ENCODE measurements at places on chromosomes 12 and 14.

GRCh38 chr14:93834699-93835371, 46.5 kb upstream of the PRIMA1 start:
- no peak for DNase-seq

- no peak for DNase-seq
These were observed 21.9 kb downstream of the RNFT2 start for GRCh38 chr12:116759783-116760621.

DNA sequence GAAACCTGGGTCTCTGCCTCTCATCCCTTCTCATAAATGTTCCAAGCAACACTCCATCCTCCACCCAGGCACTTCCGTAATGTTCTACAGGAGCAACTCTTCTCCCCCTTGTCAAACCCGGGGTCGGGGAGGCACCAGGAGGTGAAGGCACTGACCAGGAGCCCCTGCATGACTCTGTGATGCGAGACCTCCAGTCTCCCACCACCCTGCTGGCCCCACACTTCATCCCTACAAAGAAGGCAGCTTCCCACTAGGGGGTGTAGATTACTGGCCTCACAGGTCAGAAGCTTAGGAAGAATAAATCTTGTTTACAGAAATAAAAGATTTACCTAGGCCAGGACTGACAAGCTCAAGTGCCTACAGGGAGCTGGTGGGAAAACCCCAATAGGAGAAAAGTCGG, 47.2 kb downstream of the ERH start:
- DNase-seq: no peak

DNA sequence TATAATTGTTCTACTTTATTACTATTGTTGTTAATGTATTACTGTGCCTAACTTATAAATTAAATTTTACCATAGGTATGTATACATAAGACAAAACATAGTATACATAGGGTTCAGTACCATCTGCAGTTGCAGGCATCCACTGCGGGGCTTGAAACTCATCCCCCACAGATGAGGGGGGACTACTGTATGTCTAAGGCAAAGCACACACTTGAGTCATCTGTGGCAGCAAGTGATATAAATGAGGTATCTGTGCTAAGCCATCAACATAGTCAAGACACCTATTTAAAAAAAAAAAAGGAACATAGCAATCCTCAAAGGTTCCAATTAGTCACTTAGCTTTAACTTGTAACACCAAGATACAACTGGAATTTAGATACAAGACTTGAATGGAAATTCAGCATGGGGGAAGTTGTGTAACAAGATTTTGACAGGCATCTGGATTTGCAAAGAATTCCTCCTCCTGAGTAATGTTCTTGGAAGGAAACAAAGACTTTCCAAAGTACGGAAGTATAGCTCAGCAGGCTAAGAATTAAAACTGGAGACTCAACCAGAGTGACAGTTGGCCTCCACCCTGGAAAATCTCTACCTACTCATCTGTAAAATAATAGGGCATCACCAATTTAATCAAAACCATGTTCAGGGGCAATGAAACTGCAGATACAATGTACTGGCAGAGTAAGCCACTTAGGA, 14.9 kb downstream of the DCAF5 start:
- no peak for DNase-seq

GRCh38 chr12:92398565-92399309, 253.1 kb upstream of the BTG1 start:
- no peak for DNase-seq

GRCh38 chr12:44929236-44929885, 53.2 kb upstream of the NELL2 start:
- DNase-seq: no peak

- no peak for DNase-seq
These were observed 179.8 kb downstream of the DPF3 start for GRCh38 chr14:72714094-72714493.

Data from NCI-H1930 (cell line).